ENCODE measurements at places on chromosomes 11 and 22.
A peak's percentile ranks its signal among the peaks of the same experiment; 100 is the strongest.

GRCh38 chr11:16896729-16897469, 117.3 kb downstream of the PLEKHA7 start:
- no peak for DNase-seq

- no peak for DNase-seq
Observed at GRCh38 chr11:109984634-109985289, 108.4 kb upstream of the ZC3H12C start.

GRCh38 chr11:81303038-81303664, 1430.5 kb downstream of the FAM181B start:
- no peak for DNase-seq

- DNase-seq = no peak
Observed at GRCh38 chr11:17570034-17570433, 23.0 kb downstream of the OTOG start.

- DNase-seq = peak; percentile 49
Observed at GRCh38 chr11:128891913-128892398, 800 bp downstream of the KCNJ5 start.
